ENCODE measurements at places on chromosomes 7 and 10.

DNA sequence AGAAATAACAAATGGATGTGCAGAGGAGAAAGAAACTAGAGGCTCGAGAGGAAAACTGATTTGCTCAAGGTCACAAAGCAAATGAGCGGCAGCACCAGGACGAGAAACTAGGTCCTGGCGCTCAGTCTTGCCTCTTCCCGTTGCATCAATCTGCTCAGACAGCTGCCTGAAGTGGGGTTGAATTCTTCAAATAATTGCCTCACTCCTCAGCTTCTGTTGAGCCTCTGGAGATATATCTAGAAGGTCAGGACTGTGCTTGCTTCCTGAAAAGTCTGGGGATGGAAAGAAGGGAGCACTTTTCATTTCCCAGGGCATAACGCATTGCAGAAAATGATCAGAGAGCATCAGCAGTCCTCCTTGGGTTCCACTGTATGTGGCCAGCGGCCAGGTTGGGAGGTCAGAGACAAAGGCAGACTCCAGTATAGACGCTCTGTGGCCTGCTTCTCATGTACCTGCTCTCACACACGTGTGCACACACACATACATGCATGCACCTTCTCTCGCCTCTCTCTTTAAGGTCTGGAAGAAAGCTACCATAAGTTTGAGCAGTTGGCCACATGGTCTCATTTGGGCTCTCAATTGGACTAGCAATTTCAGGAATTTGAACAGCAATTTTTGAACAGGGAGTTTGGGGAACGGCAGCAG lies 83.7 kb upstream of the DUSP5 start:
- no peaks in the 10 kb centered on the region for H3K27me3 ChIP-seq
- H3K4me3 ChIP-seq: no peak overlapping the region
- no peak for DNase-seq
- H3K36me3 ChIP-seq: no peaks in the 10 kb centered on the region

GRCh38 chr10:100743626-100744135 lies 1.7 kb upstream of the PAX2 start:
- H3K4me3 ChIP-seq: no peak overlapping the region
- no peaks in the 10 kb centered on the region for H3K36me3 ChIP-seq
- H3K4me1 ChIP-seq: peaks cover 36% of the 10 kb centered on the region
- H3K27me3 ChIP-seq: peaks cover 98% of the 10 kb centered on the region

GRCh38 chr10:95509251-95509650 lies 51.9 kb downstream of the SORBS1 start:
- no peaks in the 10 kb centered on the region for H3K27me3 ChIP-seq
- H3K36me3 ChIP-seq: no peaks in the 10 kb centered on the region
- H3K4me1 ChIP-seq: peaks cover 24% of the 10 kb centered on the region
- H3K27ac ChIP-seq: no peak overlapping the region
- H3K4me3 ChIP-seq: no peak overlapping the region
- DNase-seq: no peak

- no peak overlapping the region for H3K4me3 ChIP-seq
- H3K27me3 ChIP-seq: peaks cover 11% of the 10 kb centered on the region
- DNase-seq: no peak
- no peaks in the 10 kb centered on the region for H3K4me1 ChIP-seq
Observed at GRCh38 chr7:409339-410281, 110.0 kb downstream of the PDGFA start.

Data from upper lobe of right lung (tissue), 1 donor.